ENCODE measurements at places on chromosomes 2 and 18.

DNA sequence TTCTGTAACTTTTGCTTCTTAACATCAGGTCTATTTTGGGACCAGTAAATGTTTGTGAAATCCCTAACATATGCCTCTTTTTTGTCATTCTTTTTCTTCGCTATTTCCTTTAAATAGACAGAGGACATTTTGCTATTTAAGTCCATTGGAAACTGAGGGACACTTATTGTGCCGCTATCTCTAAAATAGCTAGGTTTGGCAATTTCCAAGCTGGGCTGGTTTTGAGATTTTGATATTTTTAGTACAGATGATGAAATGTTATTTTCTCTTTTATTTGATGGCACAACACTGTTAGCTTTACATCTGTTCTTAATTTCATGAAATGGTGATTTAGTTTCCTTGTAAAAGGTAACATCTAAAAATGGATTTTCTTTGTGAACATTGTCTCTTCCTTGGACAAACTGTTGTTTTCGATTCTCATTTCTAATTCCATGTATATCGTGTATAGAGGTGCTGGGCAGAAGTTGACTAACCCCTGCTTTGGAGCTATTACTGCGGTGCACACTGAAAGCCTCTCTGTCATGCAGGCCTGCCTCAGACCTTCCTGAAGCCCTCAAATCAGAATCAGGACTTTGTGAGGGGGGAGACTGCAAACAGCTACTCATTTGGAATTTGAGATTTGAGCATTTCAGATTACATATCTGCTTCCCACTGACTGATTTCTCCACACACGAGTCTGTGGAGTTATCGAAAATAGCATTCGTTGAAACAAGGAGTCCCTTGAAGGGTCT lies 594 bp downstream of the RAD51AP2 start:
- no peaks in the 10 kb centered on the region for H3K4me1 ChIP-seq
- no peak overlapping the region for H3K4me3 ChIP-seq
- H3K27ac ChIP-seq = no peak overlapping the region

GRCh38 chr18:39834636-39835035 lies 2120.4 kb upstream of the PIK3C3 start:
- H3K4me3 ChIP-seq = no peak overlapping the region
- no peaks in the 10 kb centered on the region for H3K36me3 ChIP-seq
- no peak for DNase-seq
- peaks cover 5% of the 10 kb centered on the region for H3K27me3 ChIP-seq

- DNase-seq = no peak
- H3K36me3 ChIP-seq = no peaks in the 10 kb centered on the region
- H3K4me1 ChIP-seq = no peaks in the 10 kb centered on the region
- no peak overlapping the region for H3K4me3 ChIP-seq
Measured at GRCh38 chr2:175356901-175357300, 175.4 kb upstream of the ATP5MC3 start.

DNA sequence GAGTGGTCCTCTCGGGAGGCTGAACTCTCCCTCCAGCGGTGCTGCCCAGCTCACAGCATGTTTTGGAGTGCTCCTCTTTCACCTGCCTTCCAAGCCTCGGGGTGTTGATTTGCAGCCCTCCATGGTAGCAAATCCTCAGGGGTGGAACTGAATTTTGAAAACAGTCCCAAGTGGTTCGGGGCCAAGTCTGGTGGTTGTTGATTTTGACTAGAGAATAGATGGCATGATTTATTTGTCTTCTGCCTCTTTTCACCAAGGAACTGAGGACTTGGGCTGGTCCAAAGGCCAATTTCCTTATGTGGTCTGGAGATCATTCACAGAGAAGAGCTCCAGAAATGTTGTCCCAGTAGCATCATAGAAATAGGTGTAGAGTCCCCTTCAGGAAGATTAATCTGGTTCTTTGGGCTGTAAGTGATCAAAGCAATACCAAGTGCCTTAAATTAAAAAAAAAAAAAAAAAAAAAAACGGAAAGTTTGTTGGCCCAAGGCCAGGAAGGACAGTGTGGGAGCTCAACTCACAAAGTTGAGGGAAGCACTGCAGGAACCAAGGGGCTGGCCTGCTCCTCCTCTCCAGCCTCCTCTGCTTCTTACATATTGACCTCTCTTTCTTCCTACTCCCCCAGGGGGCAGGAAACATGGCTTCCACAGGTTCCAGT lies 2.5 kb upstream of the DES start:
- H3K27ac ChIP-seq = no peak overlapping the region
- no peak overlapping the region for H3K4me3 ChIP-seq
- H3K36me3 ChIP-seq = peaks cover 3% of the 10 kb centered on the region
- DNase-seq = no peak
- H3K27me3 ChIP-seq = peaks cover 37% of the 10 kb centered on the region

Measured in activated naive CD8-positive, alpha-beta T cell treated with anti-CD3 and anti-CD28 coated beads for 36 hours (primary cell).